RWPE2 (cell line): ENCODE measurements at places on chromosomes 6 and 20.
A peak's percentile ranks its signal among the peaks of the same experiment; 100 is the strongest.

GRCh38 chr6:145814035-145814500, 527 bp downstream of the FBXO30 start:
- peaks cover 28% of the 10 kb centered on the region for H3K4me1 ChIP-seq
- H3K4me3 ChIP-seq, result peak overlapping the region; percentile 73
- no peak for DNase-seq

GRCh38 chr6:158411998-158412397, 99.7 kb downstream of the TULP4 start:
- H3K27ac ChIP-seq, result peak overlapping the region; percentile 83
- H3K27me3 ChIP-seq, result no peaks in the 10 kb centered on the region
- peak; percentile 71 for DNase-seq
- H3K4me3 ChIP-seq, result no peak overlapping the region
- peaks cover 21% of the 10 kb centered on the region for H3K36me3 ChIP-seq
- H3K4me1 ChIP-seq, result peaks cover 43% of the 10 kb centered on the region

DNA sequence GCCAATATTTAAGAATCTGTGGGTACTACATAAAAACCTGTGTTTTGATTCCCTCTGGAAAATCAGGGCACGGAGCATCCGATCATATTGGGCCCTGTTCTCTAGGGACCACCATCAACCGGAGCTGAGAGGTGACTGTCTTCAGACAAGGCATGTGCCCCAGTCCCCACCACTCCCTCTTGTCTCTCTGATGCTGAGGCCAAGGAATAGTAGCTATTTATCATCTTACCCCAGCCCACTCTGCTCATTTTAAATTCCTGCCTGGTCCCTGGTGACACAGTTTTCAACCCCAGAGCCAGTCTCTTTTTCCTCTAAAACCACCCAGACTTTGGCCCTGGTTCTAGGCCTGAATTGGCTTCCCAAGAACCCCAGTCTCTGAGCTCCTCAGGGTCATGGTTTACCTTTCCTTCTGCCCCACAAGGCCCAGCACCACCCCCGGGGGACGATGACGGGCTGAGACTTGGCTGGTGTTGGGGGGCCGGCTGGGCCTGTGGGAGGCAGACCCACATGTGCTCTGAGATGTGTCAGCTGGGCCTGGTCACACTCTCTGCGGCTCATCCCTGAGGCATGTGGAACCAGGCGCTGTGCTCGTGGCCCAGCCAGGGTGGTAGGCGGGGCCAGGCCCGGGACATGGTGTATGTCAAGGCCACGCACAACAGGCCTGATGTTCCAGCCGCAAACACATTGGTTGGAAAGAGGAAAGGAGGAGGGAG, 114.4 kb downstream of the CEBPB start:
- H3K4me3 ChIP-seq, result no peak overlapping the region
- H3K27me3 ChIP-seq, result no peaks in the 10 kb centered on the region
- peak overlapping the region; percentile 80 for H3K27ac ChIP-seq
- DNase-seq, result peak; percentile 80

DNA sequence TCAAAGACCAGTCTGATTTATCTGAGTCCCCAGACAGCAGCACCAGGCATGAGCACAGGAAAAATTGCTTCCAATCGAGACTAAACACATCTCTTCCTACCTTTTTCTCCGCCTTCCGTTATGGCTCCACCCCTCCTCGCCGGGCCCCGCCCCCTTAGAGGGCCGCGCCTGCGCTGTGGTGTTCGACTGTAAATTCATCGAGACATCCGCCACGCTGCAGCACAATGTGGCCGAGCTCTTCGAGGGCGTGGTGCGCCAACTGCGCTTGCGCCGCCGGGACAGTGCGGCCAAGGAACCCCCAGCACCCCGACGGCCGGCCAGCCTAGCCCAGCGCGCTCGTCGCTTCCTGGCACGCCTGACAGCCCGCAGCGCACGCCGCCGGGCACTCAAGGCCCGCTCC, 8.9 kb downstream of the REM1 start:
- no peak overlapping the region for H3K27ac ChIP-seq
- no peak overlapping the region for H3K4me3 ChIP-seq
- H3K4me1 ChIP-seq, result no peaks in the 10 kb centered on the region
- H3K36me3 ChIP-seq, result no peaks in the 10 kb centered on the region
- no peak for DNase-seq

GRCh38 chr6:144581812-144582537, 296.8 kb downstream of the UTRN start:
- no peak overlapping the region for H3K4me3 ChIP-seq
- H3K27ac ChIP-seq, result no peak overlapping the region
- no peaks in the 10 kb centered on the region for H3K27me3 ChIP-seq
- no peaks in the 10 kb centered on the region; the same call in 1 of the 2 replicates for H3K36me3 ChIP-seq
- no peak for DNase-seq

DNA sequence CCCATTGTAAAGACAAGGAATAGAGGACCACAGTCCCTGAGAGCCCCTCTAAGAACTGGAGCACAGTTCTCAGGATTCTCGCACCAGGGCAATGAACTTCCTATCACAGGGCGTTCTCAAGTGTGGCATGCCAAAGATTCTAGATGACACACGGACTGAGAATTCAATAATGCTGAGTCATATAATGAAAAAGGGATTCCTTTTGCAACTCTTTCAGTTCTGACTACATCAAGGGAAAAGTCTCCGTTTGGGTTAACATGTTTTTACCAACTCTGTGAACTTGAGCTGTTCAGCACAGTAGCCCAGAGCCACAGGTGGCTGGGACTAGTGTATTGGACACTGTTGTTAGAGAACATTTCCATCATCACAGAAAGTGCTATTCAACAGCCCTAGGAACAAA, 3.4 kb downstream of the MED20 start:
- H3K4me1 ChIP-seq, result peaks cover 21% of the 10 kb centered on the region
- no peak overlapping the region for H3K4me3 ChIP-seq
- no peak for DNase-seq
- peak overlapping the region; percentile 84 for H3K27ac ChIP-seq
- no peaks in the 10 kb centered on the region for H3K27me3 ChIP-seq

DNA sequence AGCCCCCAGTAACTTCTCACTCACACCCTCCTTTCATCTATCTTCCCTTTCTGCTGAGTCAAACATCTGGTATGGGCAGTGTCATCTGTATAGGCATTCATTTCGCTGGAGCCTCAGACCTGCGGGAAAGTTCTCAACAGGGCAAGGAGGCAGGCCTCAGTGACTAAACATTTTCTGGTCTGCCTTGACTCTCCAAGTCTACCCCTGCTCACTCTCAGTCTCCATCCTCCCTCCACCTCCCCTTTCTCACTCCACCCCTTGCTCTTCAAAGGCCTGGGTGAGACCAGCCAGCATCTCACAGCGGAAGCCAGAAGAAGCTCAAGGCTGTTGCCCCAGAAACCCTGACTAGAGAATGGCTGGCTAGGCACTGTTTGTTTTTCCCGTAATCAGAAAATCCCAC, 105.0 kb upstream of the BEND6 start:
- DNase-seq, result no peak
- peaks cover 6% of the 10 kb centered on the region for H3K4me1 ChIP-seq
- H3K36me3 ChIP-seq, result no peaks in the 10 kb centered on the region
- no peaks in the 10 kb centered on the region for H3K27me3 ChIP-seq
- H3K4me3 ChIP-seq, result no peak overlapping the region
- H3K27ac ChIP-seq, result no peak overlapping the region

DNA sequence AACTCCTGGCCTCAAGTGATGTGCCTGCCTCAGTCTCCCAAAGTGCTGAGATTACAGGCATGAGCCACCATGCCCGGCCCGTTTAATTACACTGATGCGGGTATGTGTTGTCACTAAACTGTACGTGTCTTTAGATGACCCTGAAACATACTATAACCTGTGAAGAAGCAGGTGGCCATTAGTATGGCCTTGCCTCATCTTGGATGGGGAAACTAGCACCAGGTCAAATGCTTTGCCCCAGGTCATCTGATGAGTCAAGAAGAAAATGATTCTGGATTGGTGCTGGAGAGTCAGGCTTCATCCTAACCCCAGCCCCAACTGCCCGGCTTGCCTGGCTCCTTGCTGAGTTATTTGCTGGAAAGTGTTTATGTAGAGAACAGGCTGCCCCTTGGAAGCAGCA, 2.9 kb upstream of the SASH1 start:
- H3K4me3 ChIP-seq, result no peak overlapping the region
- DNase-seq, result no peak
- H3K36me3 ChIP-seq, result no peaks in the 10 kb centered on the region
- H3K27me3 ChIP-seq, result no peaks in the 10 kb centered on the region
- no peak overlapping the region for H3K27ac ChIP-seq

DNA sequence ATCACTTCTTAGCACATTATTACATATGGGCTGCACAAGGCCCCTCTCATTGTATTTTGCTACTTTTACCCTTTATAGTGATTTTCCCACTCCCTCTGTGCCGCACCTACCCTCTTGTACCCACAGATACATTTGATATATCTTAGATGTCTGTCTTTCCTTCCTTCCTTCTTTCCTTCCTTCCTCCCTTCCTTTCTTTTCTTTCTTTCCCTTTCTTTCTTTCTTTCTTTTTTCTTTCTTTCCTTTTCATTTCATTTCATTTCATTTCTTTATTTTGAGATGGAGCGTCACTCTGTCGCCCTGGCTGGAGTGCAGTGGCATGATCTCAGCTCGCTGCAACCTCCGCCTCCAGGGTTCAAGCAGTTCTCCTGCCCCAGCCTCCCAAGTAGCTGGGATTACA, 12.2 kb downstream of the POLH start:
- DNase-seq, result no peak
- H3K4me1 ChIP-seq, result no peaks in the 10 kb centered on the region
- H3K36me3 ChIP-seq, result peaks cover 91% of the 10 kb centered on the region
- H3K4me3 ChIP-seq, result no peak overlapping the region
- no peak overlapping the region for H3K27ac ChIP-seq

DNA sequence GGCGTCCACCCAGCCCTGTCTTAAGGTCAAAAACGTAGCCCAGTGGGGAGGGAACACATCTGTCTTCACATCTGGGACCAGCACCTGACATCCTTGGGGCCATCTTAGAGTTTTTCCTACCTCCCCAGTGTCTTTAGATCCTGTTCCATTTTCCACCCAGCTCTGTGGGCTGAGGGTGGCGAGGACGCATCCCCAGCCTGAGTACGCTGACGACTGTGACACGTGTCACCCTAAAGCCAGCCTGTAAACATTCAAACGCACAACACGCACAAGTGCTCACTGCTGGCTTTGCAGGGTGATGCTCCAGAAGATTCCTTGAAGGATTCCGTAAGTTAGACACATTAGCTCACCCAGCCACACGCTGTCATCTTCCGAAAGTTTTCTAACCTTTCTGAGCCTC, 215.9 kb downstream of the TAF4 start:
- no peak overlapping the region for H3K4me3 ChIP-seq
- peaks cover 5% of the 10 kb centered on the region; the same call in 1 of the 2 replicates for H3K36me3 ChIP-seq
- no peak for DNase-seq
- H3K27me3 ChIP-seq, result no peaks in the 10 kb centered on the region
- no peaks in the 10 kb centered on the region for H3K4me1 ChIP-seq

DNA sequence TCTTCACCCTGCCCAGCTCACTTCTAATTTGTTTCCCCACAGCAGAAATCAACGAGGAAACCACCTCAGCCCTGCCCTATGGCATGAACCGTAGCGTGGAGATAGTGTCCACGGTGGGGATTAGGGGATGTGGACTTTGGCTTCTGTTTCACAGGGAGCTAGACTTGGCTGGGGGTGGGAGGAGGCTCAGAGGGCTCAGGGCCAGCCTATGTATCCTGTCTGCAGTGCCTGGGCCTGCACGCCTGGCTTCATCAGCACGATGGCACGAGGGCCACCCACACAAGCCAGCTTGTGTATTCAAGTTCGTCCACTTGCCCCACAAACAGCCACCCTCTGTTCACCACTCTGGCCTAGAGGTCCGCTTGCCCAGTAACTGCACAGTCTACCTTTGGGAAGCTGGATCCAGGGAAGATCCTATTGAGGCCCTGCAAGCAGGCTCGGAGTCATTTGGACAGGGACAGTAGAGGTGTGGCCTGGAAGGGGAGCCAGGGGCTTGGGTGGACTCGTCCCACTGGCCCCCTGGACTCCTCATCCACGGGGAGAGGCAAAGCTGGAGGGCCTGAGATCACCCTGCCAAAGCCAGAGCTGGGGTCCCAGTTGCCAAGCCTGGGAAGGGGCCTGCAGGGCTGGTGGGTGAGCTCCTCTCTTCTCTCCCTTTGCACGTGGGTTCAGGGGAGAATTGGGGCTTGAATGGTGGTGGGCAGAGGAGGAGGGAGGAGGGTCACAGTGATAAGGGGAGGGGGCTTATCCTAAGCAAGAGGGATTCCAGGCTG, 38.0 kb upstream of the FAM83D start:
- H3K27ac ChIP-seq, result no peak overlapping the region
- no peaks in the 10 kb centered on the region for H3K27me3 ChIP-seq
- H3K36me3 ChIP-seq, result no peaks in the 10 kb centered on the region
- no peak overlapping the region for H3K4me3 ChIP-seq

GRCh38 chr6:107633680-107634323, 143.9 kb downstream of the SOBP start:
- no peaks in the 10 kb centered on the region for H3K4me1 ChIP-seq
- no peaks in the 10 kb centered on the region for H3K36me3 ChIP-seq
- H3K4me3 ChIP-seq, result no peak overlapping the region
- H3K27ac ChIP-seq, result no peak overlapping the region

GRCh38 chr6:91509711-91510110, 922.8 kb upstream of the MAP3K7 start:
- H3K27ac ChIP-seq, result no peak overlapping the region
- no peaks in the 10 kb centered on the region for H3K4me1 ChIP-seq
- no peaks in the 10 kb centered on the region for H3K36me3 ChIP-seq

DNA sequence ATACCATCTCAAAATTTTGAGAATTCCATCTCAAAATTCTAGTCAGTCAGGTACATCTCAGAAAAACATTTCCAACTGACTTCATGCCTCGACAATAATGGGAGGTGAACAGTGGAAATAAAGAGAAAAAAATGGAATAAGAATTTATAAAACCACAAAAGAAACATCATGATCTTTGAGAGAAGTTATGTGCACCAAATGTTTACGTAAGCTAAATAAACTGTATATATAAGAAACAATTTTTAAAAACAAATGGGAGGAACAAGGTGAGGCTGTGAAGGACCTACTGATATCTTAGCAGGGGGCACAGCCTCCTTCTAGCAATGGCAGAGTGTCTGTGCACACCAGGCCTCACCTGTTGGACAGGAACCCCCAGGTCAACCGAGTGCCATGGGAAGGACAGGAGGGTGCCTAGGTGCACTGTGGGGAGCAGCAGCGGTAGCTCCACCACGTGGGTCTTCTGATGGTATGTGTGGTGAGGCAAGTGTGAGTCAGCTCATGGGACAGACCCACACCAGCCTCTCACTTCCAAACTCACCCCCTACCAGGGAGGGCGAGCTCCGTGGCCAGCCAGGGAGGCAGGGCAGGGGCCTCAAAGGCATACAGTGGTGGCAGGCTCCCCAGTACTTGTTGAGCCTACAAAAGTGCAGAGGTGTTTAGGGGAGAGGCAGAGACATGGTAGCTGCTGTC, 23.2 kb downstream of the DIDO1 start:
- H3K36me3 ChIP-seq, result peaks cover 70% of the 10 kb centered on the region
- peaks cover 15% of the 10 kb centered on the region for H3K4me1 ChIP-seq
- H3K27ac ChIP-seq, result no peak overlapping the region
- H3K4me3 ChIP-seq, result no peak overlapping the region

- no peaks in the 10 kb centered on the region for H3K27me3 ChIP-seq
- peaks cover 72% of the 10 kb centered on the region for H3K36me3 ChIP-seq
Observed at GRCh38 chr6:111356551-111356950, 126.5 kb downstream of the REV3L start.

- no peak overlapping the region for H3K4me3 ChIP-seq
- H3K27me3 ChIP-seq, result no peaks in the 10 kb centered on the region
- peaks cover 60% of the 10 kb centered on the region for H3K4me1 ChIP-seq
- no peak for DNase-seq
- H3K36me3 ChIP-seq, result peaks cover 76% of the 10 kb centered on the region
Observed at GRCh38 chr20:34389954-34390555, 27.0 kb downstream of the ITCH start.
